ENCODE measurements at places on chromosomes 1 and 21.

- peak; percentile 73 for DNase-seq
Observed at GRCh38 chr1:164771619-164772361, 212.8 kb downstream of the PBX1 start.

GRCh38 chr1:159880430-159880829, 18.0 kb upstream of the VSIG8 start:
- no peak for DNase-seq

DNA sequence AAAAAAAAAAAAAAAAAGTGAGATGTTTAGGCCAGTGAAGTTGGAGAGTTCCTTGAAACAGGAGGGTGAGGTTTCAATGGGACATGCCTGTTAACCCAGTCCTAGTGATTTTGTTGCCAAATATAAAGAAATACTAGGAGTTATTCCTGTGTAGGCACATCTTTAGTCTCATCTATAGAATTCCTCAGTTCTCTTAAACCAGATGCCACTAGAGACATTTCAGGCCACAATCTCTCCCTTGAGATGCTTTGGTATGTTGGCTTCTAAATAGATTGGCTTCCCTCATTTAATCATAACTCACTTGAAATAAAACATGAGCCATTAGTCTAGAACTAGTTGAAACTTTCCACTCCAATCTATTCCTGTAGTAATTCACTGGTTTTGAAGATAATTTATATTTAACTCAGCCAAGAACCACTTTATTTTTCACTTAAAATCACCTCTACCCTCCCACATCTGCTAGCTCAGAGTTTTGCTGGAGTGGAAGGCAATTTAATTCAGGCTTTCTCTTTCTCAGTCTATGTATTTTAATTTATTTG, 29.8 kb downstream of the GPR137B start:
- peak; percentile 57 for DNase-seq

DNA sequence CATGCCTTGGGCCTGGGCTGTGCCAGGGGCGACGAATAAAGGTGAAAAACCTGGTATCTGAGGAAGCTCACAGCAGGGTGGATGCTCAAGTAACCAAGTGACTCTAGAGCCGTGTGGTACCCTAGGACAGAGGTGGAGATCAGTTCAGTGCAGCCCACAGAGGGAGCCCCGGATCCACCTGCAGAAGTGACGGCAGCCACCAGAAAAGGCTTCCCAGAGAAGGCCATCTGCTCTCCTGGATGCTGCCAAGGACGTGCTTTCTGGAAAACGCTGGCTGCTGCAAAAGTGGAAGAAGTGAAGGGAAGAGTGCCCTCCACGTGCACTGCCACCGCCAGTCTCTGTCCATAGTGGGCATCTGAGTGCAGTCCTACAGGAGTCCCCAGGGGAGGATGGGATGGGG, 27.7 kb downstream of the TMCO4 start:
- DNase-seq, result no peak

DNA sequence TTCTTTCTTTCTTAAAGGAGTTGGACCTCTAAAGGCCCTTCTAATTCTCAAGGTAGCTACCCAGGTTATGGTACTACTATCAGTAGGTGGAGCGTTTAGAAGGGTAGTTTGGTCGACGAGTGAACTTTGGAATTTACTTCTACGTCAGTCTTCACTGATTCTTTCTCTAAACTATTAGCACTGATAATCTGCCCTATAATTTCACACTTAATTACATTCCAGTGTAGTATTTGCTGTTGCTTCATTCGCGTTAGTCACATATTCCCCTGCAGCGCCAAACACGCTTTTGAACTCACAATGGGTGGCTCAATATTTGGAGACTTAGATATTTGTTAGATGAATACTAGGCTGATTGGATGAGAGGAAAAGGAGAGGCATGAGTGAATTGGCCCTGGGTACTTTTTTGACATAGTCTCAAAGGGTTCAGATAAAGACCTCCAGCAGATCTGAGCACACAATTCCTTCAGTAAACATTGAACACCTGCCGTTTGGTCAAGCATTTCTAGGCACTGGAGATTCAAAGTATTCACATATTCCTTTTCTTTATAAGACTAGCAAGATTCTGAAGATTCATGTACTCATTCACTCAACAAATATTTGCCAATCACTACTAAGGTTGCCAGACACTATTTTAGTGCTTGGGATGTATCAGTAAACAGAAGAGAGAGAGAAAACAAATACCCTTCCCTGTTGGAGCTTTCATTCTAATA, 929 bp upstream of the FOXJ3 start:
- peak; percentile 51 for DNase-seq

GRCh38 chr1:75134647-75135572, 722 bp downstream of the LHX8 start:
- no peak for DNase-seq

DNA sequence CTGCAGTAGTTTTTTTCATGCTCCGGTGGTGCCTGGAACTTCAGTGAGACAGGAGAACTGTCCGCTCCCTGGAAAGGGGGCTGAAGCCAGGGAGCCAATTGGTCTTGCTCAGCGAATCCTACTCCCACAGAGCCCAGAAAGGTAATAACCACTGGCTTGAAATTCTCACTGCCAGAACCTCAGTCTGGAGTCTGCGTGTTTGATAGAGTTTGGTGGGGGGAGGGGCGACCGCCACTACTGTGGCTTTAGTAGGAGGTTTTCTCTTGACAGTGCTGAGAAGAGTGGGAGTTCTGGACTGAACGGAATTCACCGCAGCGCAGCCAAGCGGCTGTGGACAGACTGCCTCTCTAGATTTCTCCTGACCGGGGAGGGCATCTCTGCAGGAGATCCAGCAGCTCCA, 8.0 kb upstream of the OR2M3 start:
- DNase-seq, result no peak

DNA sequence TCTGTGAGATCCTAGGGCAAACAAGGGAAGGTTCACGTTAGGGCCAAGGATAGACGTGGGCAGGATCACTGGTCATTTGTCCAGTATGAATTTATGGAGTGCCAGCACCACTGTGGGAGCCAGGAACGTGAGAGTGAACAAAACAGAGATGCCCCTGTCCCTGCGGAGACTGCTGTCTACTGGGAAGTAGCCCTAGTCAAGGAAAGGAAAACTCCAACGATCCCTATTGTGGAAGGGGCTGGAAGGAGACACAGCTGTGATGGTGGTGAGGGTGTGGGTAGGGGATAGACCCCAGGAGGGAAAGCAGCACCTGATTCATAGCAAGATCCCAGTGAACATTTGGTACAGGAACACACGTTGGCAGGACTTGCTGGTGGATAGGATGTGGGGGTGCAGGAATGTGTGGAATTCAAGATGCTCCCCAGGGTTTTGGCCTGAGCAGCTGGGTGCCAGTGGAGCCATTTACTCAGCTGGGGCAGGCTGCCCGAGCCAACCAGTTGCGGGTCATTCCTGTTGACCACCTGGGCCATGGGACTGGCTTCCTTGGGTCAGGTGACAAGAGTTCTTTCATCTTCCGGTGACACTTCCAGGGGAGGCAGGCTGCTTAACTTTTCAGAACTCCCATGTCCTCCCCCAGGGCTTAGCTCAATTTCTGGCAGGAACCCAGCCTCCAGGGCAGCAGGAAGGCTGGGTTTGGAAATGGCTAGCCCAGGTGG, 1.2 kb upstream of the ATP13A2 start:
- peak; percentile 52 for DNase-seq

- DNase-seq, result no peak
Observed at GRCh38 chr1:220458936-220459335, 69.0 kb upstream of the MARK1 start.

GRCh38 chr1:117240547-117240946, 29.8 kb upstream of the VTCN1 start:
- DNase-seq, result no peak

DNA sequence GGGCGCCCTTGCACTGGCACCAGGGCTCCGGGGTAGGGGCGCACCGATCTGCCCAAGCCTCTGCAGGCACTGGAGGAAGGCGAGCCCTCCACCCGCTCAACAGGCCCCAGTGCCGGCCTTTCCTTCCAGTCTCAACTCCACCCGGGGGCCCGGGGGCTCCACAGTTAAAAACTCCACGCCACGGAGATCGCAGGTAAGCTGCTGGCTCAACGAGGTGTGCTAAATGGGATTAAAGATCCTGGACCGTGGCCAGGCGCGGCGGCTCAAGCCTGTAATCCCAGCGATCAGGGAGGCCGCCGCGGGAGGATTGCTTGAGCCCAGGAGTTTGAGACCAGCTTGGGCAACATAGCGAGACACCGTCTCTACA, 536 bp downstream of the HSF2BP start:
- no peak for DNase-seq

GRCh38 chr1:103230061-103230460, 121.7 kb upstream of the COL11A1 start:
- DNase-seq, result peak; percentile 79

- DNase-seq, result no peak
Observed at GRCh38 chr1:242452573-242452972, 71.9 kb downstream of the PLD5 start.

DNA sequence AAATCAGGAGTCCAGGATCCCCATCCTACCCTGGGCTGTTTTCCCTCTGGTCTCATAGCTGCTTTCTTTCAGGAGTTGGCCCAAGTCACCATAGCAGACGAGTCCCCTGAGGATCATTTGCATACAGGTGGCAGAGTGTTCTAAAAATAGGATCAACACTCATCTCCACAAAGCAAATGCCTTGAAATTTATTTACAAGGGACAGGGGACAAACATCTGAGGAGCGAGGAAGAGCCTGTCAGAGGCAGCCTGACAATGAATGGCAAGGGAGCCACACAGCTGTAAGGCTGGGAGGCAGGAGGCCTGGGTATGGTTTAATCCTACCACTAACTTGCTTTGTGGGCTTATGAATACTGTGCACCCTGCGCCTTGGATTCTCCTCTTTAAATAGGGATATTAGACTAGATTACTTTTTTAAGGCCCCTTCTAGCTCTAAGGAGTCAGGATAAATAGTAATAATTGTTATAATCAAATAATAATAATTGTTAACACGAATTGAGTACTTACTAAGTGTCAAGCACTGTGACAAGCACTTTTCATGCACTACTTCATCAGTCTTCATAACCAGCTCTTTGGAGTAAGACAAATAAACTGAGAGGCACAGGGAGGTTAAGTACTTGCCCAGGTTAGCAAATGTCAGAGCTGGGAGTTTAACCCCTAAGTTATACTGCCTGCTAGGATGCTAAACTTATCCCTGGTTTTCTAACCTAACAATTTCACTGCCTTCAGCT, 34.5 kb downstream of the RAB3B start:
- DNase-seq, result no peak

- peak; percentile 68 for DNase-seq
Observed at GRCh38 chr1:15214527-15214926, 32.5 kb upstream of the FHAD1 start.

DNA sequence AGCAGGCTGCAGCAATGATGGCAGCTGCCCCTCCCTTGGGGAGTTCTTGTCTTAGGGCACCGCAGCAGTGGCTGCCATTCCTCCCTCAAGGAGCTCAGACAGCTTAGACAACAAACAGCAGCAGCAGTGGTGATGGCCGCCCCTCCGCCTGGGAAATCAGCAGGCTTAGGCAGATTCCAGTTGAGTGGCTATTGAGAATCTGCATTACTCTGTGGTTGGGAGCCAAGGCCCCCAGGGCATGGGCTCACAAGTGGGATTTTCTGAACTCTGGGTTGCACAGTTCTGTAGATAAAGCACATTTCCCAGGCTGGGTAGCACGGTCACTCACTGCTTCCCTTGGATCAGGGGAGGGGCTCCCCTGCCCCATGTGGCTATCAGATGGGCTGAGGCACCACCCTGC, 1280.7 kb upstream of the TMPRSS15 start:
- DNase-seq, result no peak

GRCh38 chr1:41730806-41731205, 187.9 kb downstream of the HIVEP3 start:
- no peak for DNase-seq

DNA sequence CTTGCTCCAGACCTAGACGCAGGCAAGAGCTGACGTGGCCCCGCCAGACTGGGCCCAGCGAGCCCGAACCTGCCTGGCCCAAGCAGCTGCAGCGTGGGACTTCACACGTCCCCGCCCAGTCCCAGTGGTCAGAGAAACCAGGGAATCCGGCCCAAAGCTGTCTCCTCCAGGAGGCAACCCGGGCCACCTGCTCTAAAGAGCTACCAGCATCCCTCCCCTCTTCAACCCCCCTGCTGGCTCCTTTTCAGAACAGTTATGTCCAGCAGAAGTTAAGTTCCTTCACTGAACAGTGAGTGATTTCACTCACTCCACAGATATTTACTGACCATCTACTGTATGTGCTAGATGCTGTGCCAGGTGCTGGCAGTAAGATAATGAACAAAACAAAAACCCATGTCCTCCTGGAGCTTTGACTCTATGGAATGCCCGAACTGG, 2.1 kb upstream of the EFNA1 start:
- DNase-seq, result no peak

DNA sequence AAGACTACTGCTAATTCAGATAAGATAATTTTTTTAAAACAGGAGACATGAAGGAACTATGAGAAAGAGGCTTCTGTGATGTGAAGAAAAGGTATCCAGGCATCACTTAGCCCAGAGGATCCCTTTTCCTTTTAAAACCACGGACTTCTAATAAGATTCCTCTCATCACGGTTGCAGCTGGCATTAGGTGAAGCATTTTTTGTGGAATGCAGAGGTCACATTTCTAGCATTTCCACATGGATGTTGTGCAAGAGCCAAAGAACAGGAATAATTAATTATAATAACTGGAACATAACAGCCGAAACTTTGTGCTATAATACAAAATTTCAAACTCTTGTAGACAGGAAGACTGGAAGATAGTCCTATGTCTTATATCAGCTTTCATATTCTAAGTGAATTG, 27.6 kb downstream of the CYP2J2 start:
- DNase-seq, result no peak

DNA sequence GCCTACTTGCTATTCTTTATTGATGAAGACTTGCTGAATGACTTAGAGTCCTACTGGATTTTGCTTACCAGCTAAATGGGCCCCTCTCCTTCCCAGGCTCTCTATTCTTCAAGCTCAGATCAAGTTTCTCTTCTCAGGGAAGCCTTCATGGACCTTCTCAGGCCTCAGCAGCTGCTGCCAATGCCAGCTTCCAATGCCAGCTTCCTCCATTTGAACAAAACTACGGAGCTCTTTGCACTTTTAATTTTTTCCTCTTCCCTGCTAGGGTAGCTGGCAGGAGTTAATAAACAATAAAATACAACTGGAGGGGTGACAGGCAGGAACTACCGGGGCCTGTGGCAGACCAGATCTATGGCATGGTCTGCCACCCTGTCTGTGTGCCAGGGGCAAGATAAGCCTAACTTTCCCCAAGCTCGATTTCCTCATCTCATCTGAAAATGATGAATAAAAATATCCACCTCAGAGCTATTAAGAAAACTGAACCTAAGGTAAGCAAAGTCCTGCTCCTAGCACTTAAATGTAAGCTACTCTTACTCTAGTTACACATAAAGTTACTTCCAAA, 995 bp upstream of the IPO13 start:
- no peak for DNase-seq

DNA sequence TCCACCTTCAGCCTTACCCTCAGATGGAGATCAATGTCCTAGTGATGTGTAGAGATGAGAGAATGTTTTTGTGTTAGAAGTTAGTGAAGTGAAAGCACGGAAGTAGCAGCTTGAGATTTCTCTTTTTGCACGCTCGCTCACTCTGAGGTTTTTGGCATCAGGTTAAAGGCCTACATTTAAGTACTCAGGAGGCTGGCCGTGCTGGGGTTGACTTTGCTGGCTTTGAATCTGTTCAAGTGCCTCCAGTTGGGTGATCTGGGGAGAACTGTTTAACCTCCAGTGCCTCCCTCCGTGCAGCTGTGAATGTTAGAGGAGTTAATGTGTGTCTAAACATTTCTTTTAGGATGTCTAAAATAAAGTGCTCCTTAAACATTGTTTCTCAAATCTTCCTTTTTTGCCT, 13.9 kb downstream of the PHGDH start:
- no peak for DNase-seq
